Mammary epithelial cell (primary cell): ENCODE measurements at places on chromosomes 6 and 20.

DNA sequence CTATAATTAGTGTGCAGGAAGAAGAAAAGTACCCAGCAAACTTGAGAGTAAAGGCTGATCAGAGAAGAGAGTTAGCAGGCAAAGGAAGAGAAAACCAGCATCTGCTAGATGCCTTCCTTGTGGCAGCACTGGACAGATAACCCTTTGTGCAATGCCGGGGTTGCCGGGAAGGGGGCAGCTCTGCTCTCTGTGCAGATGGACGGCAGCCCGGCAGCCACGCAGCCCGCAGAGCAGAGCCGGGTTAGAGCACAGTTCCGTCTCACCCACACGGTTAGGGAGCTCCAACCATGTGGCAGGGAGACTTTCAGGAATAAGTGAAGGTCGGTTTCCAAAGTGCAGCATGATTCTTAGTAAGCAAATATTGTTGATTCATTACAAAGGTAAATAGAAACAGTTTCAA, 80.0 kb upstream of the RPS6KA2 start:
- DNase-seq, result no peak

DNA sequence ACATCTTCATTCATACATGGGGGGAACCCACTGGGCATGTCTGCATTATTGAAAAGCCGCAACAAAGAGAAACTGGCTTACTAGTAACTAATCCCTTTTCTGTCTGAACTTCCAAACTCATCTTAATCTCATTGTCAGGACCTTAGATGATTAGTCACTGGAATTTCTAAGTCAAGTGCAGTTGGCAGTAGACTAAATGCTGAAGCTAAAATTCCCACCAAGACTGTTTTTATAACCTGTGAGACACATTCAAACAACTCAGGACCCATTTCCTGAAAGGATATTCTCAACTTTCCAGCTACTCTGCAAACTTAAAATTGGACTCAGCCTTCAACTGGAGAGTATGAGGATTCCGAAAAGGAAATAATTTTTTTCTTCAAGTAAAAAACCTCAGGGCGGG, 94.8 kb upstream of the SCAF8 start:
- peak; percentile 17 for DNase-seq

- DNase-seq, result no peak
These were observed 78.1 kb downstream of the RTN4IP1 start for GRCh38 chr6:106551155-106551554.

DNA sequence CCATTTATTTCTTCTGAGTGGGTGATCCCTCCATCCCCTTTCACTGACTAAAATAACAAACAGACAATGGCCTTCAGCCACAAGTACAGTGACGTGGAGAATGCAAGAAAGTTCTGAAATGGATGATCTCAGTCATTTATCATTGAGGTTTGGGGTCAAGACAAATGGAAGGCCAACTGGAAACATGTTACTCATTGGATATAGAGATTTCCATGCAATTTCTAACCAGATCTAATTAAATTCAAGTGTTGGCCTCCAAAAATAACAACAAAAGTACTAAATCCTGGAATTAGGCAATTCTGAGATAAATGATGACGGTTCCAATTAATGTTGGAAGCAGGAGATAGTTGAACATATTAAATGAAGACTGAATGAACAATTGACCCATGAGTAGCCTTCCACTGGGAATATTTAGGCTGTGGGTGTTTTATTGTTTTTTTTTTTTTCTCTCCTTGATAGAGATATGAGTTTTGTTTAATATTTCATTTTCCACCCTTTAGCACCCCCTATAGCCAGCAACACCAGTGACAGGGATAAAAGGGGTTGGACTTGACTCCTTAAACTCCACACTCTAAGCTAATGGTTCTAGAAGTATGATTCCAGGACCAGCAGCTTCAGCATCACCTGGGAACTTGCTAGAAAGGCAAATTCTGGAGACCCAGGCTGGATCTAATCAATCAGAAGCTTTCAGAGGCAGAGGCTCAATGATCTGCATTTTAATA, 112.8 kb downstream of the BCAS1 start:
- no peak for DNase-seq

GRCh38 chr20:19272976-19273654, 60.7 kb downstream of the SLC24A3 start:
- no peak for DNase-seq

- DNase-seq, result no peak
These were observed 2.5 kb upstream of the NAA20 start for GRCh38 chr20:20014659-20015058.
